Stimulated activated CD8-positive, alpha-beta memory T cell treated with anti-CD3 and anti-CD28 coated beads, Interleukin-15, amount 100 ng/mL, for 48 hours (primary cell): ENCODE measurements at places on chromosomes 1 and 21.

DNA sequence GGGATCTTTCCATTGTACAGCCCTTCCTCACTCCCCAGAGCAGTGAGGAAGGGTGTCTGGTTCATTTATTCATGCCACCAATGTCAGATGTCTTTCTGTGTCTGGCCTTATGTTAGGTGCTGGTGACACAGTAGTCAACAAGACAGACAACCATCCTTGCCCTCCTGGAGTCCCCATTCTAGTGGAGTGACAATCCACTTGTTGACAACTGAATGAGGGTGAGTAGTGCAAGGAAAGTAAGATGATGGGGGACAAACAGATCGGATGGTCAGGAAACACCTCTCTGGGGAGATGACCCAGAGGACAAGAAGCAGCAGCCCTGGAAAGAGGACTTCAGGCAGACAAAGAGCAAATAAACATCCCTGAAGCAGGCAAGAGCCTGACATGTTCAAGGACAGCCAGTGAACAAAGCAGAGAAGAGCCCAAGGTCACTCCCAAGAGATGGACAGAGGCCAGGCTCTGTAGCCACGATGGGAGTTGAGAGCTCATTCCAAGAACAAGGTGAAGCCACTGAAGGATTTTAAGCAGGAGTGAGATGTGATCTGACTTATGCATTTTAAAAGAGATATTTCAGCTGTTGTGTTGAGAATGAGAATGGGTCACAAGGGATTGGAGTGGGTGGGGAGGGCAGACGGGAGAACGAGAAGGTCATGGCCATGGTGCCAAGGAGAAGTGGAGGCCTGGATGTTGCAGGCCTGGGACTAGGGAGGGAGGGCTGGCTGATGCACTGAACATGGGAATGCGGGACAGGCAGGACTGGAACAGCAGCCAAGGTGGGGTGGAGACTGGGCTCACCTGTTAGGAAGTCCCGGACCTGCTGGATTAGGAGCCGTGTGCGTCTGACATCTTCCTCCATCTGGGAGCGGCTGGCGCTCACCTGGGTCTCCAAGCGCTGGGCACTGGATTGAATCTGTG lies 30.2 kb downstream of the LAMB3 start:
- DNase-seq = no peak

DNA sequence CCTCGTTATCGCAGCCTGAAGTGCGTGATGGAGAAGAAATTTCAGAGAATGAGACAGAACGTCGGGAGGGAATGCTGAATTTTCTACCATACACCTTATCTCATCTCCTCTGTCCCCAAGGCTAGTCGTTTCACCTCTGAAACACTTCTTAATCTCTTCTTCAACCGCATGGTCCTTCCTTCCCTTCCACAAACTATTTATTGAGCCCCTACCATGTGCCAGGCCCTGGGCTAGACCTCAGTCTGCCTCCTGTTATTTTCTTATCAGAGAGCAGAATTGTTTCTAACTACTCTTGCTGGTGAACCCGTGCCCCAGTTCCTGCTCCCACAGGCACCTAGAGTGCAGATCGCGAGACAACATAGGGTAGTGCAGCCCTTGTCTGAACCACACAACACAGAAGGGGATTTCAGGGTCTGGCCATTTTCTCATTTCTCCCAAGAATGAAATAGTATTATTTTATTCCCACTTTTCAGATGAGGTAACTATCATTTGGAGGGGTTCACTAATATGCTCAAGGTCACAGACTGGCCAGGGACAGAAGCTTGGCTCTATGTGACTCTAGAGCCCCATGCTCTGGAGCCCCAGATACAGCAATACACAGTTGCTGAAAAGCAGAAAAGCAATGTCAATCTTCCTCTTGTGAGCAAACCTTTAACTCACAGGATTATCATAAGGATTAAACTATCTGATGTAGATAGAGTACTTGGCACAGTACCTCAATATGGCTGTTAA lies 598 bp upstream of the ADIPOR1 start:
- no peak for DNase-seq

- DNase-seq = no peak
Observed at GRCh38 chr1:58432851-58433668, 113.5 kb downstream of the OMA1 start.

- peak; percentile 34 for DNase-seq
Observed at GRCh38 chr1:201709564-201710295, 119.2 kb upstream of the IPO9 start.

- no peak for DNase-seq
Observed at GRCh38 chr1:117572546-117572945, 33.3 kb upstream of the TENT5C start.

DNA sequence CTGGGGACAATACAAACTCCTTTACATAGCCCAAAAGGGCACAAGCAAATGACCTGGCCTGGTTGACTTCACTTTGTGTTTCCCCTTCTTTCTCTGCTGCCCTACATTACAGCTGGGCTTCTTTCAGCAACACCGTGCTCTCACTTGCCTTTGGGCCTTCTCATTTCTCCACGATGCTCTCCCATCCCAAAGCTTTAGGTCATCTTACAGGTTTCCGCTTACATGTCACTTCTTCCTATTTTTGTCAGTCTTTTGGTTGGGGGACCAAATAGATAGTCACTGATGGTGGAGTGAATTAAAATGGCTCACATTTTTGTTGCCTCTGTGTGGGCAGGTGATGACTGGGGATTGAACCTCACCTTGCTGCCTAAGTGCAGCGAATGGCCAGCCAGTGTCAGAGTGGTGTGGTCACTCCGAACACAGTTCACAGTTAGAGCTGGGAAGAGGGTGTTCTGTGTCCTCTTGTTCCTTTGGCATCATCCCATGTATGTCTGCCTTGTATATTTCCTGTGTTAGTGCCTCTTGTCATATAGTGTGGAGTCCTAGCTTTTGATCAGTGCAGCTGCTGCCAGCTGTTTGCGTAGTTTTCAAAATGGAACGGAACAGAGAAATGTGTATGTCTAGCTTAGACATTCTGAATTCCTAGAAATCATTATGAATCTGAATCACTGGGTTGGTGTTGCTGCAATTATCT lies 134.8 kb downstream of the NOS1AP start:
- DNase-seq = no peak

GRCh38 chr1:200228081-200228480 lies 181.8 kb downstream of the ZNF281 start:
- no peak for DNase-seq

- DNase-seq = no peak
Observed at GRCh38 chr1:212242288-212242984, 42.8 kb upstream of the PPP2R5A start.

- no peak for DNase-seq
Observed at GRCh38 chr21:35204850-35205541, 155.9 kb upstream of the RUNX1 start.

- no peak for DNase-seq
Observed at GRCh38 chr1:117008656-117009055, 7.1 kb downstream of the CD101 start.

GRCh38 chr1:156439036-156439776 lies 61.4 kb downstream of the MEF2D start:
- no peak for DNase-seq

- DNase-seq = no peak
Observed at GRCh38 chr21:44286086-44286715, 525 bp downstream of the AIRE start.

- DNase-seq = no peak
Observed at GRCh38 chr1:151832318-151832980, 847 bp upstream of the RORC start.

- DNase-seq = no peak
Observed at GRCh38 chr1:1210726-1211540, 3.0 kb downstream of the TNFRSF4 start.

- DNase-seq = no peak
Observed at GRCh38 chr1:66253330-66253921, 280.5 kb upstream of the SGIP1 start.

DNA sequence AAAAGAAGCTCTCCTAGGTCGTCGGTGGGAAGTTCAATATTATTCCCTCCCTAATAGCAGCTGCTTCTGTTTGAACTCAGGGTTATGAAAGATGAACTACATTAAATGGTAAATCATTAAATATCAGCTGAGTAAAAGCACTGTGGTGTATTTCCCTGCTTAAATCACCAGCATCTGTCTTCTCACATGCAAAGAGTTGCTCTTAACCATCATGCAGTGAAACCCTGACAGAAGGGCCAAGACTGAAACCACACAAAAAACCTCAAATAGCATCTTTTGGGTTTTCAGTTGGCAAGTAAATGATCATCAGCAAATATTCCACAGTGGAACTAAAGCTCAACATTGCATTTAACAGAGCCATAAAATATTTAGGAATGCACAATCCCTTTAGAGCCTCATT lies 380.0 kb upstream of the ADGRL2 start:
- DNase-seq = no peak

DNA sequence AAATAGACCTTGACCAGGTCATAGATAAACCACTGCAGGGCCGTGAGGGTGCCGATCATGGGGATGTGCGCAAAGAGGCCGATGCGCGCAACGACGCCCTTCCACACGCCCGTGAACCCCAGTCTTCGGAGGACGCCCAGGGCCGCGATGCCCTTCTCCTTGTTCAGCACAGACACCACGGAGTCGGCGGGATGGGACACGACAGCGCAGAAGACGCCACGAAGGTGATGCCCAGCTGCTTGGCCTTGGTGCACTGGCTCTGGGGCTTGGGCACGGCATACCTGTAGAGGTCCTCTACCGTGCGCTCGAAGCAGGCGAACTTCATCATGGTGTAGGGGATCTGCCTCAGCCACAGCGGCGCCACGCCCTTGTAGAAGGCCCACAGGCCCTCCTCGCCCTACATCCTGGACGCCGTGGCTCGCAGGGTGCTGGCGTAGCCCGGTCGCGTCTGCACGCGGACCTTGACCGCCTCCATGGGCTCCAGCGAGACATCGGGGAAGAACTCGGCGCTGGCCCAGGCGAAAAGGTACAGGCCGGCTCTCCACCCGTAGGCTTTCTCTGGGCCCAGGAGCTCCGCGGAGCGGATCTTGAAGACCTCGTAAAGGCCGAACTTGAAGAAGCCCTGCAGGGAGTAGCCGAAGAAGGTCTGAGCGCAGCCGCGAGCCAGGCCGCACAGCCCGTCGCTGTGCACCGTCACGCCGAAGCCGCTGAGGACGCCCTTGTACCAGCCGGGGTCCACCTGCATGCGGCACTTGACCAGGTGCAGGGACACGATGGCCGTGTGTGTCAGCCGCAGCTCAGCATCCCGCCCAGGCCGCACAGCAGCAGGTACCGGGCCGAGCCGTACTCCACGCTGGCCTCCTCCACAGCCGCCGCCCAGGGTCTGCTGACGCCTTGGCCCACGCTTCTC lies 20.5 kb upstream of the DMRTB1 start:
- no peak for DNase-seq
